ENCODE measurements at places on chromosomes 12 and 14.
A peak's percentile ranks its signal among the peaks of the same experiment; 100 is the strongest.

DNA sequence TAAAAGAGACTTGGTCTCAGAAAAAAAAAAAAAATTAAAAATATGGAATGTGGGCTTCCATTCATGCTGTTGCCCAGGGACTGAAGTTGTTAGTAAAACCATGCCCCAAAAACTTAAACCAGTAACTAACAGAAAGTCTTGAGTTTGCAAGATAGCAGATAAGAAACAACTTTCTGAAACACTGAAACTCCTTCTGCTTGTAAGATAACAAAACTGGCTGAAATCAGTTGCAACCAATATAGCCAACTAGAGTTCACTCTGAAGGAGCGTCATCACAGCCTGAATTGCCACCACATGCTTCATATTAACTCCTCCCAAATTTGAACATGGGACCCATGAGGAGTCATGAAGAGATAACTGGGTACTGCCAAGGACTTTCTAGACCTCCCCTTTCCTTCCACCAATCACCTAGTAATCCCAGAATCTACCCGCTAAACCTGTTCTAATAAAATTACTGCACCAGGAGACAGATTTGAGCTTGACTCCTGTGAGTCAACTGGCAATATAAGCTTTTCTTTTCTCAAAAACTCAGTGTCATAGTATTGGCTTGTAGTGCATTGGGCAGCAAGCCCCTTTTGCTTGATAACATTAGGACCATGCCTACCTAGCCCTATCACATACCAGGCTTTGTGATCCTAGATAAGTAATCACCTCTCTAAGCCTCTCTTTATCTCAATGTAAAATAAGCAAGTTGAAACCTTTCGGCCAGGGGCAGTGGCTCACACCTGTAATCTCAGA, 53.6 kb downstream of the R3HDM2 start:
- DNase-seq: no peak

- DNase-seq: no peak
Measured at GRCh38 chr12:131683266-131684014, 27.4 kb upstream of the SFSWAP start.

DNA sequence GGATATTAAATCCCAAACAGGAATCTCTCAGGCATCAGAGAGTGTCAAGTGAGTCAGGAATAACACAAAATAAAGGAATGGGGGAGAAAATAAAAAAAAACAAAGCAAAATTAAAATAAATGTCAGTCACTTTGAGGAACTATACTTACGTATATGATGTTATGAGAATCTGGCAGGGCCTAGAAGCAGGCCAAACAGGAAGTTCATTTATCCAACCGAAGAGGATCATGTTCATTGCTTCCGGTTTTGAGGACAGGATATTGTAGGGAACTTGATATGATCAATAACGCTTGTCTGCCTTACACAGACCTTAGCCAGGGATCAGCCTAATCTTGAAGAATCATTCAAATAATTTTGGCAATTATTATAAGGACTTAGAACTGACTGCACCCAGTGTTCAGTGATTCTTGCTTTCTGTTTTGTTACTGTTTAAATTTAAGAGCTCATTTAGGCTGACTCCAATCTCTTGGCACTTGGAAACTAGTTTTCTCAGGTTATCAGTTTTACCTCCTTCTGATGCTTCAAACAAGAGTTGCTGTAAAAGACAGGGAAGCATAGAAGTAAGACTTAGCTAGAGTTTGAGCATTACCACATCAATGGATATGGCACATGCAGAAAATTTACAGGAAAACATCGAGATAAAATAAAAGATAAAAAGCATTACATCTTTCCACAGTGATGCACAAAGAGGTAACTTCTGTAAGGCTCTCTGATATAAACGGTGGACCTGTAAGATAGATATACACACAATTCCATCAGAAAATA, 53.4 kb downstream of the ZFC3H1 start:
- no peak for DNase-seq

- no peak for DNase-seq
Measured at GRCh38 chr14:41662780-41663472, 56.2 kb downstream of the LRFN5 start.

GRCh38 chr14:50560931-50561285, 963 bp downstream of the ATL1 start:
- no peak for DNase-seq

DNA sequence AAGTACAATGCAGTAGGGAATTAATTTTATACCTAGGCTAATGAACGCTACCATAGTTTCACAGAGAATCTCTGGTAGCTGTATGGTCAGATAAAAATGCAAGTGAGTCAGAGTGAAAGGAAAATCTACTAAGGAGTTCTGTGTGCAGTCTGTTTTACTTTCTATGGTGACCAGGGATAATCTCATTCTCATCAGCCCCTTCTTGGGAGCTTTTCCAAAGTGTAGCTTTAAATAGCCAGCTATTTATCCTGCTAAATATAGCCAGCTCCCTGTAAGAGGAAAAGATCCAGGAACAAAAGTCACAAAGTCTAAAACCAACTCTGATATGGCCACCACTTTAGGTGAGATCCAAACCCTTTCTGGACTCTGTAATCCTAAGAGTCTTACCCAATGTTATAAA, 75.5 kb downstream of the TMEM116 start:
- DNase-seq: no peak

GRCh38 chr12:89162589-89163261, 189.6 kb downstream of the DUSP6 start:
- DNase-seq: peak; percentile 12

- DNase-seq: peak; percentile 71
Measured at GRCh38 chr14:100056964-100057795, 8.0 kb upstream of the EVL start.

DNA sequence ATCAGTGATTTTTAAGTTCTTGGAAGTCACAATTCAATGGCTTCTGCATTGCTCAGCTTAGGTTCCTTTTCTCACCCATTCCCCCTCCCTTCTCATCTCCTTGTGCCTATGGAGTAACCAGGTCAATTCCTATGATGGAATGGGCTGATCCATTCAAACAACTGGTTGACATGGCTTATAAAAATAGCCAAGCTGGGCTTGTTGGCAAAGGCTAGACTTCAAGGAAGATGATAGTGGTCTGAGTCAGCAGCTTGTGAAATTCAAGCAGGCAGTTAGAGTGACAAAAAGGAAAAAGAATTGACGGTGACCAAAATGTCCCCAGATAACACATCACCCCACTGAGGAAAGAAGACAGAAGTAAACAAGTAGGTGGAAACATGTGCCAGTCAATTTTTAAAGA, 119.9 kb upstream of the PCED1B start:
- no peak for DNase-seq

- DNase-seq: no peak
Measured at GRCh38 chr12:77722536-77722935, 108.2 kb upstream of the NAV3 start.

DNA sequence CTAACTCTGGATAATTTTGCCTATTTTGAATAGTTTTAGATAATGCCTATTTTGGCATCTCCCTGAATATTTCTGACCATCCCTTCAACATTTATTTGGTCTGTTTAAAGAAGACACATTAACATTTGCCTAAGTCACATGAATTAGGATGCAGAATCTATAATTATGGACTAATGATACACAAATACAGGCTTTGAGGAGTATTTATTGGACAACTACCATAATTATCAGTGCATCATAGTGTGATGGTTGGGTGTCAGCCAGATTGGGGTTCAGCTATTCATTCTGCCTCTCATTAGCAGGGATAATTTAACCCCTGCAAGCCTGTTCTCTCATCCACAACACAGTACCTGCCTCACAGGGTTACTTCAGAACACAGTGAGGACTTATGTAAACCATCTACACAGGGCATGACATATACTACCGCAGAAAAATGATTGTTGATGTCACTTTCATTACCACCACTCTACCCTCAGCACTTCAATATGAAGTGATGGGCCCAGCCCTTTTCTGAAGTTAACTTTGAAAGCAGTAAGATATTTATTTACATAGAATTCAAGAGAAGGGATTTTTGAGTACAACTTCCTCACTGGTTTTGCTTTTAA, 14.4 kb downstream of the PRKCH start:
- peak; percentile 59 for DNase-seq

DNA sequence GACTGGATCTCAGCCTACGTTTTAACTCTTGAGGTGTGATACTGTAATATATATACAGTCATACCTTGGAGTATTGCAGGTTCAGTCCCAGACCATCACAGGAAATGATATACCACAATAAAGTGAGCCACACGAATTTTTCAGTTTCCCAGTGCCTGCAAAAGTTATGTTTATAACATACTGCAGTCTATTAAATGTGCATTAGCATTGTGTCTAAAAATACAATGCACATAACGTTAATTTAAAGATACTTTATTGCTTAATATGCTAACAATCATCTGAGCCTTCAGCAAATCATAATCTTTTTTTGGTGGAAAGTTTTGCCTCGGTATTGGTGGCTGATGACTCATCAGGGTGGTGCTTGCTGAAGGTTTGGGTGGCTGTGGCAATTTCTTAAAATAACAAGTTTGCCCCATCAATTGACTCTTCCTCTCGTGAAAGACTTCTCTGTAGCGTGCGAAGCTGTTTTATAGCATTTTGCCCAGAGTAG, 18.9 kb downstream of the PYROXD1 start:
- DNase-seq: peak; percentile 70

- DNase-seq: no peak
Measured at GRCh38 chr14:38929416-38929815, 173.6 kb downstream of the SEC23A start.

GRCh38 chr12:120668868-120669840, 17.8 kb upstream of the MLEC start:
- DNase-seq: no peak

DNA sequence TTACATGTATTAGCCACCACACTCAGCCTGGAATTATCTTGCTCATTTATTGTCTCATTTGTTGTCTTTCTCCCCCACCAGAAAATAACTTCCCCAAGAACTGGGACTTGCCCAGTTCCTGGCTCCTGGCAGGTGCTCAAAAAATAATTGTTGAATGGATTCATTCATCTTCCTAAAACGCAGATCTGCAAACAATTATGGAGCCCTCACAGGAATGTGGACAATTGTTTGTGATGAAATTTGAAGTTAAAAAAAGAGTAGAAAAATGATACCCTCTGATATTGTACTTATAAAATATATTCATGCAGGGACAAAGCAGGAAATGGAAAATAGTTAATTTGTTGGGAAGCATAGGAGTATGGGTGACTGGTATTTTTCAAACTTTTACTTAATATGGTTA, 60.7 kb upstream of the MAP1LC3B2 start:
- no peak for DNase-seq

DNA sequence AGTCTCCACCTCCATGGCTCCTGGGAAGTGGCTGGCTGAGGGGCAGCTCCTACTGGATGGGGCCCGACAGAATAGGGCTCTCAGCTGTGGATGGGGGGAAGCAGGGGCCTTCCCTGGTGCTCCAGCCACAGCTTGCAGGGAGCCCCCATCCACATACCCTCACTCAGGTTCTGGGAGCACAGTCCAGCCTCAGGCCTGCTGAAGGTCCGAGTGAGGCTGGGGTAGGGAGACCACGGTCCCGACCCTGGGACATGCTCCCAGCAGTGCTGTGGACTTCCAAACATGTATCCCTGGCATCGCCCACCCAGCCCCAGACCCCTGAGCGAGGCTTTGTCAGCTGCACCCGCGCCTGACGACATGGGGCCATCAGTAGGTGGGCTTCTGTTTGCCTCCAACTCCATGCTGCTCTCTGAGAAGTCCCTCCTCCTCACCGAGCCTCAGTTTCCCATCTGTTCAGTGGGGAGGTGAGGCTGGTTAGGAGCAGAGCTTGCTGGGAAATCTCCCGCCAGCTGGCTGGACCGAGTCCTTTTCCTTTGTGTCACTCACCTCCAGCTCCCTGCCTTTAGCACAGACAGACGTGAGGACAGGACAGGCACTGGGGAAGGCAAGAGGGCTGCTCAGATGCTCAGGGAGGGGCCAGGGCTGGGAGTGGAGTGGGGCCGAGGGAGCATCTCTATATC, 9.1 kb upstream of the ATG101 start:
- no peak for DNase-seq

DNA sequence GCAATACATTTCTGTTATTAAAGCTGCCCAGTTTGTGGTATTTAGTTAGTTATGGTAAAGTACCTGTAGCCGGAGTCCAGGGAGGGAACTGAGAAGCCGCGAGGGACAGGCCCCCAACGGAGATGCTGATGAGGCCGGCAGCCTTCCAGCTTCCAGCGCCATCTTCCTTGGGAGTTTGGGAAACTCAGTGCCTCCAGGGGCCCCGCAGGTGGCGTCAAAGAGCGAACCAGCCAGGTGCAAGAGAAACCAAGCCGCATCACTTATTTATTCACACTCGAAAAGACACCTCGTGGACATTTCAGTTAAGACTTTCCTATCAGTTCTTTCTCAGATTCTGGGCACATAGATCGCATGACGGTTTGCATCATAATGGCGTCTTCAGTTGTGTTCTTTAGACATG, 216.6 kb downstream of the GLT1D1 start:
- DNase-seq: no peak

DNA sequence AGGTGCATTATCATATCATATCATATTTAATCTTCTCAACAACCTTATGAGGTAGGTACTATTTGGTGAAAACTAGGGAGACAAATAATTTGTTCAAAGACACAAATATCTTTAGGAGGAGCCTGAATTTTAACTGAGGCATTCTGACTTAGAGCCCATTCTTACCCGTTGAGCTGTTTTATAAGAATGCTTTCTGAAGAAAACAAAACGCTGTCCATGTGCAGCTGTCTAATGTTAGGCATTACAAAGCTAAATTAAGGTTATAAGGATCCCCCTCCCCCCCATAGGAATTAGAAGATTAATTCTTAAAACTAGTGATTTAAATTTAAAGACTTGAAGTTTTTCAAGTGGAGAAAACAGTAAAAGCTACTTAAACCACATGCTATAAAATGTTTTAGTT, 6.4 kb downstream of the KTN1 start:
- DNase-seq: no peak

DNA sequence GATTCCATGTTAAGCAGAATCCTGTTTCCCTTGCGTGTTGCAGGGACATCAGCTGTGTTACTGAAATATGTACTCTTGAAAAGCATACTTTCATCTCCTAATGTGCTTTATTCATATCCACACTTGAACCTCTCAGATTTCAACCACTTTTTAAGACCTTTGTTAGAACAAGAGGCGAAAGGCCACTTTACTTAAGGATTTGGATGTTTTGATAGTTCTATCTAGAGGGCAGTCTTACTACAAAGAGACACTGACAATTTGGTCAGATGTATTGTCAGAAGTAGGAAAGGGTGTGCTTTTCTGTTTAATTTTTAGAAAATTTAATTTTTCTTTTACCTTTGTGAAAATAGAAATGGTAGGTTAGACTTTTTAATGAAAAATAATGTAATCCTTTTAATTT, 267.9 kb downstream of the TMTC2 start:
- no peak for DNase-seq

GRCh38 chr14:86722612-86723253, 1192.8 kb downstream of the FLRT2 start:
- no peak for DNase-seq

- DNase-seq: no peak
Measured at GRCh38 chr14:100899884-100900771, 3.4 kb downstream of the RTL1 start.
